ENCODE measurements at places on chromosomes 4 and X.

- peaks cover 10% of the 10 kb centered on the region for H3K36me3 ChIP-seq
- no peaks in the 10 kb centered on the region for H3K27me3 ChIP-seq
- no peak overlapping the region for H3K27ac ChIP-seq
- no peak for DNase-seq
These were observed 12.2 kb downstream of the UCP1 start for GRCh38 chr4:140556372-140557085.

DNA sequence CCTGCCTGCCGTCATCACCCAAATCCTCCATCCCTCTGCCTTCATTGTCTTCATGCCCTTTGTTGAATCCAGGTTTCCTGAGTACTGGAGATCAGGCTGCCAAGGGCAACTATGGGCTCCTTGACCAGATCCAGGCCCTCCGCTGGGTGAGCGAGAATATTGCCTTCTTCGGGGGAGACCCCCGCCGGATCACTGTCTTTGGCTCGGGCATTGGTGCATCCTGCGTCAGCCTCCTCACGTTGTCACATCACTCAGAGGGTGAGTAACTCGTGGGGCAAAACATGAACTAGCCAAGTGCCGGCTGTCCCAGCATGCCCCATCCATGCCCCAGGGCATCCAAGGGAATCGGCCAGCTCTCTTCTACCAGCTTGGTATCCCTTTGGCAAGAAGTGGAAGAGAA is 19.4 kb downstream of the NLGN3 start:
- H3K4me1 ChIP-seq: no peaks in the 10 kb centered on the region
- no peak overlapping the region for H3K27ac ChIP-seq
- peaks cover 6% of the 10 kb centered on the region for H3K36me3 ChIP-seq

- DNase-seq: peak; percentile 62
- peaks cover 11% of the 10 kb centered on the region for H3K4me1 ChIP-seq
- no peaks in the 10 kb centered on the region for H3K36me3 ChIP-seq
- peak overlapping the region; percentile 77 for H3K27ac ChIP-seq
- peak overlapping the region; percentile 54 for H3K4me3 ChIP-seq
These were observed 738.0 kb upstream of the AADAT start for GRCh38 chr4:170827562-170828274.

- H3K27me3 ChIP-seq: peaks cover 13% of the 10 kb centered on the region
- no peak overlapping the region for H3K4me3 ChIP-seq
- no peaks in the 10 kb centered on the region for H3K4me1 ChIP-seq
- H3K36me3 ChIP-seq: peaks cover 8% of the 10 kb centered on the region
- H3K27ac ChIP-seq: no peak overlapping the region
- DNase-seq: no peak
These were observed 7.8 kb downstream of the TAFAZZIN start for GRCh38 chrX:154419189-154419588.

- H3K36me3 ChIP-seq: no peaks in the 10 kb centered on the region
- H3K4me3 ChIP-seq: no peak overlapping the region
- no peak overlapping the region for H3K27ac ChIP-seq
- peak; percentile 22 for DNase-seq
- peaks cover 71% of the 10 kb centered on the region for H3K27me3 ChIP-seq
- H3K4me1 ChIP-seq: no peaks in the 10 kb centered on the region
These were observed 63.1 kb upstream of the NDP start for GRCh38 chrX:44036336-44036735.

GRCh38 chrX:40931921-40932320 is 153.3 kb upstream of the USP9X start:
- H3K4me1 ChIP-seq: peaks cover 13% of the 10 kb centered on the region
- H3K27ac ChIP-seq: no peak overlapping the region
- H3K27me3 ChIP-seq: peaks cover 48% of the 10 kb centered on the region
- peak; percentile 49 for DNase-seq
- no peak overlapping the region for H3K4me3 ChIP-seq

GRCh38 chr4:31349907-31350306 is 629.7 kb downstream of the PCDH7 start:
- DNase-seq: no peak
- H3K4me1 ChIP-seq: peaks cover 6% of the 10 kb centered on the region
- H3K4me3 ChIP-seq: no peak overlapping the region
- no peaks in the 10 kb centered on the region for H3K36me3 ChIP-seq
- H3K27me3 ChIP-seq: no peaks in the 10 kb centered on the region
- H3K27ac ChIP-seq: no peak overlapping the region

DNA sequence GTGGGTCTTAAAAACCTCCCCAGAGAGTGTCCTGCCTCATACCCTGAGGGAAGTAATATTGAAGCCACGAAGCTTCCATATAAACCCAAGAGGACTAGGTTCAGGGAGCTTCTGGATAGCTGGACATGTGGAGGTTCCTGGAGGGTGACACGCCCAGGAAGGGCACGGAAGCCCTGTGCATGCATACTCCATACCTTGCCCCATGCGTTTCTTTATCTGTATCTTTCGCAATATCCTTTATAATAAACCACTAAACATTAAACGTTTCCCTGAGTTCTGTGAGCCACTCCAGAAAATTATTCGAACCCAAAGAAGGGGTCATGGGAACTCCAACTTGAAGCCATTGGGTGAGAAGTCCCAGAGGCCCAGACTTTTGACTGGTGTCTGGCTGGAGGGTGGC is 45.7 kb upstream of the HPF1 start:
- no peaks in the 10 kb centered on the region for H3K27me3 ChIP-seq
- H3K4me3 ChIP-seq: no peak overlapping the region

DNA sequence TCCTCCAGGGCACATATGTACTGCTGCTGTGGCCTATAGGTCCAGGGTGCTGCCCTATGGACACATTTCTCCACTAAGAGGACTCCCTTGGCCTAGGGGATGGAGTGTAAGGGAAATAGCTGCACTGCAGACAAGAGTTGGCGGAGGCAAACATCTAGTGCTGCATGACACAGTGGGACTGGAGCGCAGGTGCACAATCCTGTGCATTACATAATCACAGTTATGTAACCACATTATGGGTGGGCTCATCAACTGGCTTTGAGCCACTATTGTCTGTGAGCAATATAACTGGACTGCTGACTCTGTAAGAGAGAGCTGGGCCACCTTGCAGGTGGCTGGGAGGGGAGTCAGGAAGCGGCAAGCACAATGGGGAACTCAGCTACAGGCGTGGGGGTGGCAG is 3.2 kb upstream of the TIGD2 start:
- H3K4me3 ChIP-seq: no peak overlapping the region
- H3K4me1 ChIP-seq: peaks cover 9% of the 10 kb centered on the region
- no peak for DNase-seq
- no peaks in the 10 kb centered on the region for H3K27me3 ChIP-seq
- no peak overlapping the region for H3K27ac ChIP-seq

DNA sequence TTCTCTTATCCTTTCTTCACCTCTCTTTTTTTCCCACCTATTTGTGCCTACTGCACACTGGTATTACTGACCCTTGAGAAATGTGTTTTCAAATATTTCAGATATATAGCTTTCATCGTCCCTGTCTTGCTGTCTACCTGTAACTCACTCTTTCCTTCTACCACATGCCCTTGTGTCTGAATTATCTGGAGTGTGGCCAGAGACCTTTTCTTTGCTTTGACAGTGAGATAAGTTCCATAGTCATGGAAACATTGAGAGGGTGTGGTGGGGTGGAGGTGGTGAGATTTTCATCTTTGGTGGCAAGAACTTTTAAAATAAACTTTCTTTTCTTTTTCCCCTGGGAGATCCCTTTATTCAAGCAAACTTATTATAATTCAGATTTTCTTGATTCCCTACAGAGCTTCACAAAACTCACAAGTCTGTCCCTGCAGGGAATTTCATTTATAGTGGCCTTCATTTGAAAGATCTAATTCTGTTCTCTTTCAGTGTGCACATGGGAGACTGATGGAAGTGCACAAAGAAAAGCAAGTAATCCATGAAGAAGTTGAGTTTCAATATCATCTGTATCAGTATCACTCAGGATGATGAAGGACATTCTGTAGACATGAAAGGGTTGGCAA is 95.7 kb downstream of the SH2D1A start:
- no peak for DNase-seq
- H3K27ac ChIP-seq: no peak overlapping the region
- no peaks in the 10 kb centered on the region for H3K27me3 ChIP-seq
- H3K36me3 ChIP-seq: no peaks in the 10 kb centered on the region
- no peaks in the 10 kb centered on the region for H3K4me1 ChIP-seq

GRCh38 chrX:137988470-137988869 is 422.5 kb downstream of the ZIC3 start:
- no peaks in the 10 kb centered on the region for H3K36me3 ChIP-seq
- no peak for DNase-seq
- no peaks in the 10 kb centered on the region for H3K27me3 ChIP-seq
- H3K27ac ChIP-seq: no peak overlapping the region

DNA sequence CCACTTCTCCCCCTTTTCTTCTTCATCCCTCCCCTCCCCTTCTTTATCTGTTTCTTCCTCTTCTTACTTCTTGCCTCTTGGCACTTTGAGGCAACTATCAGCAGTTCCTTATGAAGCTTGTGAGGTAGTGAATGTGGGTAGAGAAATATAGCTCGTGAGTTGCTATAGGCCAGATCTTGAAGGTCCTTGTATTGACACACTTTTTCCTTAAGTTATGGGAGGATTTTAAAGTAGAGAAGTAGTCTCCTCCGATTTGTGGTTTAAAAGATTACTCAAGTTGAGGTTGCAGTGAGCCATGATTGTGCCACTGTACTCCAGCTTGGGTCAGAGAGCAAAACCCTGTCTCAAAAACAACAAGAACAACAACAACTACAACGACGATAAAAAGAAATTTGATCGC is 3.4 kb upstream of the RRAGB start:
- H3K27me3 ChIP-seq: no peaks in the 10 kb centered on the region
- no peak for DNase-seq
- H3K27ac ChIP-seq: no peak overlapping the region
- no peak overlapping the region for H3K4me3 ChIP-seq
- no peaks in the 10 kb centered on the region for H3K36me3 ChIP-seq
- peaks cover 6% of the 10 kb centered on the region for H3K4me1 ChIP-seq

Measured in MCF 10A (cell line).